Cerebellar nuclear complex (tissue), 1 donor: ENCODE measurements at places on chromosomes 2 and 18.

DNA sequence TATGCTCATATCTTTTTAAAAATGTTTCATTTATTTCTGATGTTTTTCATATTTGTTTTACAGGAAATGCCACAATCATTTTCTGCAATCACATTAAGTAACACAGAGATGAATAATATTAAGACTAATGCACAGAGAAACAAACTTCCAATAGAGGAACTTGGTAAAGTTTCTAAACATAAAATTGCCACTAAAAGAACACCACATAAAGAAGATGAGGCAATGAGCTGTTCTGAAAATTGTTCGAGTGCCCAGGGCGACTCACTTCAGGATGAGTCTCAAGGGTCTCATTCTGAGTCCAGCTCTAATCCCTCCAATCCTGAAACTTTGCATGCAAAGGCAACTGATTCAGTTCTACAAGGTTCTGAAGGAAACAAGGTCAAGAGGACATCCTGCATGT lies 70.4 kb downstream of the APLF start:
- no peak for DNase-seq

GRCh38 chr2:112343827-112344585 lies 68.6 kb downstream of the ZC3H6 start:
- no peak for DNase-seq

- DNase-seq = no peak
Measured at GRCh38 chr2:50491541-50492476, 540.1 kb downstream of the NRXN1 start.

DNA sequence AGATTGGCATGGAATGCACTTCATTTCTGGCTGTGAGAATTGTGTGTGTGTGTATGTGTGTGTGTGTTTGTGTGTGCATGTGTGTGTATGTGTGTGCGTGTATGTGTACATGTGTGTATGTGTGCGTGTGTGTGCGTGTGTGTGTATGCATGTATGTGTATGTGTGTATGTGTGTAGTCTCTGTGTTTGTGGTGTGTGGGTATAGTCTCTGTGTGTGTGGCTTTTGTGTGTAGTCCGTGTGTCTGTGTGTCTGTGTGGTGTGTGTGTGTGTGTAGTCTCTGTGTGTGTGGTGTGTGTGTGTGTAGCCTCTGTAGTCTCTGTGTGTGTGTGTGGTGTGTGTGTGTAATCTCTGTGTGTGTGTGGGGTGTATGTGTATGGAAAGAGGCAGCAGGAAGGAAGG lies 247.3 kb upstream of the SOX11 start:
- no peak for DNase-seq

DNA sequence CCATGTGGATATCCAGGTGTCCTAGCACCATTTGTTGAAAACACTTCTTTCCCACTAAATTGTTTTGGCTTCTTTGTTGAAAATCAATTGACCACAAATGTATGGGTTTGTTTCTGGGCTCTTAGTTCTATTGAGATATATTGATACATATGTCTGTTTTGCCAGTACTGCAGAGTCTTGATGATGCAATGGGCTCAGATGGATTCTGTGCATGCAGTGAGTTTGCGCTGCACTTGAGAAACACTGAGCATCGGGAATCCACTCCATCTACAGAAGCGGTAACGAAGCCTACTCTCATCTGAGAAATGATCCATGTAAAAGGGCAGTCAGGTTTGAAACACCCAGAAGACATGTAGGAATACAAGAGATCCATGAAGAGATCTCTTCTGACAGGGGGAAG lies 21.9 kb upstream of the DNAJC10 start:
- DNase-seq = no peak

DNA sequence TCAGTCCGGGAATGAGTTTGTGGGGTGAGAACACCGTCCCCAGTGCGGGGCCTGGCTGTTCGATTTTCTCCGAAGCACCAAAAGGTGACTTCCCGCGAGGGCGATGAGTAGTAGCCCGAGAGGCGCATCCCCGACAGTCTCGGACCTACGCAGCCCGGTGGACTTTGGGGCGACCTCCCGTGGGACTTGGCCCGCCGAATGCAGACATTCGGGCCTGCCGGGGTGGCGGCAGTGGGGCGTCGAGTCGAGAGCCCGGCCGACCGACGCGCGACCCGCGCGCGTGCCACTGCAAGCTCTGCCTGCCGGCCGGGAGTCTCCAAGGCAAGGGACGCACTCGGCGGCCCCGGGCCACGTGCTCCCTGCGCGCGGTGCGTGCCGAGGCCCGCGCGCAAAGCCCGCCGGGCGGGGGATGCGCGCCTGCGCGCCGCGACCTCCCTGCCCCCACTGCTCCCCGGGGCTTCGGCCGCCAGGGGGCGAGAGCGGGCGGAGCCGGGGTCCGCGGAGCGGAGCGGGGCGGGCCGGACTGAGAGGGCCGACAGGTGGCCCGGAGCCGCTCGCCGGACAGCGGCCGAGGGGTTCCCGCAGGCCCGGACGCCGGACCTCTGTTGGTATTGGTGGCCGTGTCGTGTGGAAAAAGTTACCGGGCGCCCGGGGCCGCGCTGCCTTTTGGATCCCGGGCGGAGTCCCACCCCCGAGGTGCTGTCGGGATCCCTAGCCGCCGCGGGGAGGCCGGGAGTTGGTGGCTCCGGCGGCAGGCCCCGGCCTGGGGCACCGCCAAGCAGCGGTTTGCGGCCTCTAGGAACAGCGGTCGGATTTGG lies 1.9 kb downstream of the PTMA start:
- no peak for DNase-seq

- no peak for DNase-seq
Measured at GRCh38 chr2:11764359-11764758, 17.9 kb downstream of the LPIN1 start.

- peak; percentile 46 for DNase-seq
Measured at GRCh38 chr18:5456577-5457461, 87.0 kb downstream of the EPB41L3 start.

- no peak for DNase-seq
Measured at GRCh38 chr18:31942291-31942998, 483 bp downstream of the TRAPPC8 start.

DNA sequence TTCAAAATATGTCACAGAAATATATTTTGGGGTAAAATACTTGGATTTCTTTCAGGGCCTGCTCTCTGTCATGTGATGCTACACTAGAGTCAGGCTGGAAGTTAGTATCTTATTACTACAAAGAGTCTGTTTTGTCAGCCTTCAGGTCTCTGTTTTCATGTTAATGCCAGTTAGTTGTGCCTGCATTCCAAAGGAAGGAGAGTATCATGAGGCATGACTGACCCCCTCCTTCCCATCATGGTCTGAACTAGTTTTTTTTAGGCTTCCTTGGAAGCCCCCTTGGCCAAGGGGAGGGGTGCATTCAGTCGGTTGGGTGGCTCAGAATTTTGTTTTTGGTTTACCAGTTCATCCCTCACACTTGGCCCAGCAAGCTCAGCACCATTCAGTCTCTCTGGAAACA lies 318.0 kb downstream of the ALK start:
- DNase-seq = no peak

DNA sequence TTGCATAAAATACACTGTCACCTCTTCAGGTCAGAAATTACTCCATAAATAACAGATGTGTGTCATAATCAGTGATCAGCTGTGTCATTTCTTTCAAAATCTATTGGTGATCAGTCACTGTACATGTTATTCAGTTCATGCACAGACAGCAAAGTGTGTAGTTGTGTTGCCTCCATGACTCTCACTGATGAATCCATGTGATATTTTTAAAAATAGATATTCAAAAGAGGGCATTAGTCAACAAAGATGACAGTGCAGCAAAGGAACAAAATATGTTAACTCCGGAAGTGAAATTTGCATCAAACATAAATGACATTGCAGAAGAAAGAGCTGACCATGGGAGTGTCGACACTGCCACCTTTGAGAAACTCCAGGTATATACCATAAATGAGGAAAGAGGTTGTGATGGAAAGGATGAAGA lies 17.1 kb upstream of the MCM6 start:
- no peak for DNase-seq

- no peak for DNase-seq
Measured at GRCh38 chr2:1738646-1739302, 5.5 kb downstream of the PXDN start.

- no peak for DNase-seq
Measured at GRCh38 chr2:67842375-67842959, 220.3 kb downstream of the C1D start.

- no peak for DNase-seq
Measured at GRCh38 chr2:45494275-45494977, 116.6 kb downstream of the SRBD1 start.

DNA sequence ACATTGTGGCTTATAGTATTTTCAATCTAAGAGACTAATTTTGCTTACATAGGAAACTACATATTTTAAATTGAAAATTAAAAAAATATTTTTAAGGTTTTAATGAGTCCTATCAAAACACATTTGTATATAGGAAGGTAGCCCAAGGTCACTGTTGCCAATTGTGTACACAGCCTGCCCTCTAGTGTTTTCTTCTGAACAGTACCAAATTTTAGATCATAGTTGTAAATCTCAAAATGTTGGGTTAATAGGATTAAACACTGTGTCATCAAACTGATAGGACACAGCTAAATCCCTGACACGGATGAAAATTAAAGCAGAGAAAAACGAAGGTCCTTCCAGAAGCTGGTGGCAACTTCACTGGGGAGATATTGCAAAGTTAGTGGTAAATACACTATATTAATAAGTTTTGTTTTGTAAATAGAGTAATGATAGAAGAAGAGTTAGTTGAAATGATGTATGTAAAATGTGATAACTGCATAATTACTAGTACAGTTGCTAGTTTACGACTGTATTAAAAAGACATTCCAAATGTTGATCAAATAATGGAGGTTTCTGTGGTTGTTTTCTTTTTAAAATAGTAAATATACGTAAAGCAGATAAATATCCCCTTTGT lies 19.7 kb downstream of the CLUL1 start:
- no peak for DNase-seq

DNA sequence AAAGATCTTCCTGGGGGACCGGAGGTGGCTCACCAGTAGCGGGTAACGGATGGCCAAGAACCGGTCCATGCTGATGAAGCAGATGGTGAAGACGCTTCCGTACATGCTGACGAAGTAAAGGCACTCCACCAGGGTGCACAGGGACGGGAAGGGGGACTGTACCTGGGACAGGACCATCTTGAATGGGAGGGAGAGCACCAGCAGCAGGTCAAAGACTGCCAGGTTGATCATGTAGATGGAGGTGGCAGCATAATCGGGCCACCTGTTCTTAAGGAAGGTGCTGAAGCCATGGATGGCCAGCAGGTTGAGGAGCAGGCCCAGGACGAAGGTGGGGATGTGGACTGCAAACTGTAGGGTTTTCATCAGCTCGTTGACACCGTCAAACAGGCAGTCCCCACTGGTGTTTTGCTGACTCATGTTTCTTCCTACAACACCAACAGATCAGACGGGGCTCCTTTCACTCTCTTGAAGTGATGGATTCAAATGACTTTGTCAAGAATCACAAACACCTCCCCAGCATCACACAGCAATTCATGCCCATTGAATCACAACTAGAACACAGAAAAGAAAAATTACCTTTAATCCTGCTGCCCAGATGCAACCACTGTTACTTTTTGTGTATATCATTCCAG lies 14.4 kb downstream of the GPR55 start:
- DNase-seq = no peak

- DNase-seq = no peak
Measured at GRCh38 chr2:9297807-9298206, 91.2 kb downstream of the ASAP2 start.

GRCh38 chr2:121976926-121977325 lies 221.5 kb downstream of the TSN start:
- DNase-seq = no peak

DNA sequence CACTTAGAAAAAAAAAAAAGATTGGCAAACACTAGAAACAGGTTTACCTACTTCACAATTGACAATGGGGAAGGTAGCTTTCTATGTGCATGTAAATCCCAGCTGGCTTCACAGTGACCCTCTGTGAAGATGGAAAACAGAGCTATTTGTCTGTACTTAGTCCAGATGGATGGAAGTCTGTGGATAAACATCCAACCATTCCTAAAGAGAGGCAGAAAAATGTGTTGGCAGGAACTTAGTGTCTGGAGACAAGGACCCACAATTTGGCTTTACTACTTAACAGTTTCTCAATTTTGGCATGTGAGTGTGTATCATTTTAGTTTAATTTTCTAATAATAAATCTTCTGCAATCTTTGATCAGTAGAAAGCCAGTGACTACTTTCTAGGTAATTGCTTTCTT lies 154.4 kb downstream of the RAD51AP2 start:
- no peak for DNase-seq

GRCh38 chr2:179340678-179341077 lies 76.0 kb upstream of the SESTD1 start:
- no peak for DNase-seq

- DNase-seq = no peak
Measured at GRCh38 chr2:84678214-84678613, 161.9 kb downstream of the DNAH6 start.

DNA sequence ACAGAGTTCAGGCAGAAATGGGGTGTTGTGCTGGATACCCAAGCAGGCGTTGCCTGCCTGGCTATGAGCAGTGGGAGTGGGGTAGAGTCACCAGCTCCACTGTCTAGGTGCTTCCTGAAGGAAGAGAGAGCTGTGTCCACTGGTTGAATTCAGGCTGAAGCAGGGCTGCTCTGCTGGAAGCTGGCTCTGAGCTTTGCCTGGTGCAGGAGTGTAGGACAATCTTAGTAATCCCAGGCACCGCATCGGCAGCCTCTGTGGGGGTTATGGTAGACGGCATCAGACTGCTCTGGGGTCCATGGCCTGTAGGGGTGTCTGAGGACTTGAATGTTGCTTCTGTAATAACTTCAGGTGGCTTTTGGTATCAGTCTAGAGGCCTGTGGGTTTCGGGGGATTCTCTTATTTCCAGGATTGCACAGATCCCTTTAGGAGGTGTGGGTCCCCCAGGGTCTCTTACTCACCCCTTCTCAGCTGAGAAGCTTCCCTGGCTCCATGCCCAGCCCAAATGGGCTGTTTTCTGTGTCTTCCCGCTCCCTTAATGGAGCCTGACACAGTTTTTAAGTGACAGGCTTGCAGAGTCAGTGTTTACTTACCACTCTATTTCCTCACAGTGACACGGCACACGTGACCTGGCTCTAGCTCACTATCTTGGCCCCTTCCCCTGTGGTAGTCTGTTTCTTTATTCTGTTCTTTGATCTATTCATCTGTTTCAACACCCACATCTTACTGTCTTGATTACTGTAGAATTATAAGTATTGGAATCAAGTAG lies 644.3 kb downstream of the CBLN2 start:
- DNase-seq = no peak

- no peak for DNase-seq
Measured at GRCh38 chr2:67790622-67791021, 272.2 kb downstream of the C1D start.

DNA sequence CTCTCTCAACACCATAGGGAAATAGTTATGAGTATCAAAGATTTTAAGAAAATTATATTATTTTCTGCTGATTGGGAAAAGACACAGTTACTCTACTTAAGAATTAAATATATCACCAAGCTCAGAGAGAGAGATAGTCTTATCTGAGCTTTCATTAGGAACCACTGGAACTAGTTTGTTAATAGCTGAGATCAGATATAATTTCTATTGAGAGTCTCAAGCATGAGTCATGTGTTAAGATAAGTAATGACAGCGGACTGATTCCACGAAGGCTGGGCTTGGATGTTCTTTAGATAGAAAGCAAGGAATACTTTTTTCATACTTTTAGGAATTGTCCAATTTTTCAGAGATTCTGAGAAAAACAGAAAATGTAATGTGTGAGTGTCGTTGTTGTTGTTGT lies 44.4 kb upstream of the RBM44 start:
- no peak for DNase-seq
